ENCODE measurements at places on chromosomes 4 and X.

DNA sequence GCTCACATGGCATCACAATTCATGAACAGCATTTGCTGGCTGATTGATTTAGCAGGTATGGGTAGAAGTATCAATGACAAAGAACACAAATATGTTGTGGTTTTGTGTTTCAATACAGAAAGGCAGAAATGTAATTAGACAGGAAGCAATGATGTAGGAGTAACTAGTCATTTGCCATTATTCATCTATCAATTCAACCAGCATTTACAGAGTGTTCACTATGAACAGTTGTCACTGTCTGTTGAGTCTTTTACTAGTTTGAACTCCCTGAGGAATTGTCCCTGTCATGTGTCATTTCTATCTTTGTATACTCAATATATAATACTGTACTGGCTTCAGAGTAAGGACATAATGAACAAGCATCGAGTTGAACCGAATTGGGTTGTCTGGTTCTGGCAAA is 51.5 kb upstream of the ARHGAP24 start:
- DNase-seq = no peak

DNA sequence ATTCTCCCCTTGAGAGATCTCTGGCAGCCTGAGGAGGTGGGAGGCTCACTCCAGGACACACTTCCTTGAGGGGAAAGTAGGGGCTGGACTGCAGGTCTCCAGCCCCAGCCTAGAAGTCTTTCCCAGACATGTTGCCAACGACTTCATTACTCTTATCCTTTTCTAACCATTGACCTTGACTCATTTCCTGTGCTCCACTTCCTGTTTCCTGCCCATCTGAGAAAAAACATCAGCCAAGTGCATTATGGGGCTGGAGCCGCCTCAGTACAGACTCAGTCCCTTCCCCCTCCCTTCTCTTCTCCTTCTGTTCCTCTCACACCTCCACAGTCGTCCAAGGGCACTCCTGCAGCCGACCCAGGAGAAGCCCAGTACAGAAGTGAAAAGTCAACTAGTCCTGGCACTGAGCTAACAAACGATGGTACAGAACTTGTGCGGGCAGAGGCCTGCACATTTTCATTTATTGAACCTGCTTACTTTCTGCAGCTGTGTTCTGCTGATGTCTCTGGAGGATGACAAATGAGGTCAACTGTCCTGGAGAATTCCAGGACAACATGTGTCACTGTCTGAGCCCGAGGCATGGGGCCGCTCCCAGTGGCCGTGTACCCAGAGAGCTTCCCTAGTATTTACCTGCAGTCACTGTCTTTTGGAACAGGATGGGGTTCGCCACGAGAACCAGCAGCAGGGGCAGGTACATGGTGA is 20.1 kb downstream of the GPR143 start:
- no peak for DNase-seq

GRCh38 chrX:16002185-16002584 is 121.2 kb upstream of the GRPR start:
- no peak for DNase-seq

GRCh38 chrX:130093271-130093670 is 17.0 kb downstream of the ELF4 start:
- no peak for DNase-seq

DNA sequence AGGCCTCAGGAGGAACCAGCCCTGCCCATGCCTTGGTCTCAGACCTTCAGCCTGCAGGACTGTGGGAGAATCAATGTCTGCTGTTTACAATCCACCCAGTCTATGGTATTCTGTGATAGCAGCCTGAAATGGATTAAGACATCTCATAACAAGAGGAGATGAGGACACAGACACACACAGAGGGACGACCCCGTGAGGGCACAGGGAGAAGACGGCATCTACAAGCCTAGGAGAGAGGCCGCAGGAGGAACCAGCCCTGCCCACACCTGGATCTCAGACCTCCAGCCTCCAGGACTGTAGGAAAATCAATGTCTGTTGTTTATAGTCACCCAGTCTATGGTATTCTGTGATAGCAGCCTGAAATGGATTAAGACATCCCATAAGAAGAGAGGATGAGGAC is 3.3 kb downstream of the SLC25A6 start:
- DNase-seq = no peak

All from stimulated activated CD8-positive, alpha-beta memory T cell treated with anti-CD3 and anti-CD28 coated beads, Interleukin-15, amount 100 ng/mL, for 1 hour (primary cell).